Progenitor cell of endocrine pancreas (in vitro differentiated cells): ENCODE measurements at places on chromosomes 2 and 18.

- peaks cover 14% of the 10 kb centered on the region for H3K27me3 ChIP-seq
- H3K36me3 ChIP-seq: no peaks in the 10 kb centered on the region
- no peaks in the 10 kb centered on the region for H3K4me1 ChIP-seq
- no peak overlapping the region for H3K4me3 ChIP-seq
- H3K27ac ChIP-seq: peak overlapping the region; percentile 64
Measured at GRCh38 chr18:23057096-23057495, 78.2 kb upstream of the CABLES1 start.

- H3K27me3 ChIP-seq: peaks cover 9% of the 10 kb centered on the region
- peaks cover 1% of the 10 kb centered on the region for H3K4me1 ChIP-seq
- H3K4me3 ChIP-seq: no peak overlapping the region
- no peak for DNase-seq
- no peak overlapping the region for H3K27ac ChIP-seq
Measured at GRCh38 chr2:241564596-241565410, 6.3 kb downstream of the BOK start.

- H3K36me3 ChIP-seq: no peaks in the 10 kb centered on the region
- H3K4me3 ChIP-seq: no peak overlapping the region
- H3K27me3 ChIP-seq: peaks cover 2% of the 10 kb centered on the region
- no peak for DNase-seq
- H3K4me1 ChIP-seq: no peaks in the 10 kb centered on the region
Measured at GRCh38 chr2:160703648-160704585, 210.3 kb upstream of the RBMS1 start.

GRCh38 chr2:107340955-107341354, 455.0 kb upstream of the ST6GAL2 start:
- H3K36me3 ChIP-seq: no peaks in the 10 kb centered on the region
- H3K27me3 ChIP-seq: no peaks in the 10 kb centered on the region
- H3K27ac ChIP-seq: no peak overlapping the region
- DNase-seq: no peak
